ENCODE measurements at places on chromosomes 2 and 18.

GRCh38 chr18:27175914-27176313 is 9.2 kb downstream of the CHST9 start:
- no peak for DNase-seq

GRCh38 chr18:40235323-40235722 is 1719.7 kb upstream of the PIK3C3 start:
- DNase-seq: no peak

GRCh38 chr18:35524226-35524625 is 26.5 kb upstream of the INO80C start:
- DNase-seq: no peak

GRCh38 chr18:59033359-59033758 is 106.3 kb upstream of the SEC11C start:
- DNase-seq: peak; percentile 42

- DNase-seq: no peak
Measured at GRCh38 chr18:25787276-25787675, 303.1 kb downstream of the SS18 start.

DNA sequence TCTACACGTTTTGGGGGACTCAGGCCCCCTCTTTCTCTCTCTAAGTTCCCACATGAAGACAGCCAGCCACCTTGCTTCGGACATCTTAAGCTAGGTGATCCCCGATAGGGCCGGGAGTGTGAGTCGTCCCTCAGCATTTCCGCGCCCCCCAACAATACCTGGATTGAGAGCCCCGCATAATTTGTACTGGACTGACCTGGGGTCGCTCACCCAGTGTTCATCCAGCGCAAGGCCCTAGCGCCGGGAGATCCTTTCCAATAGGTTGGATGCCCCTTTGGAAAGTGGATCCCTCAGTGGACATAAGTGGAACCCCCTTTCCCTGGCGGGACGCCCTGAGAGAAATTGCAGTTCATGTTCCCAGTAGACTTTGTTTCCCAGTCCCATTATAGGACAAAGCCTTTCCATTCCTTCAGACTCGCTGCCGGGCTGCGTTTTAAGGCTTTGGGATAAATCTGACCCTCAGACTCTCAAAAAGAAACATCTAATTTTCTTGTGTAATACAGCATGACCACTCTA is 77.8 kb upstream of the KCNH7 start:
- DNase-seq: no peak

- DNase-seq: no peak
Measured at GRCh38 chr2:100625717-100626116, 62.9 kb downstream of the PDCL3 start.

- DNase-seq: no peak
Measured at GRCh38 chr18:3871687-3872086, 421.7 kb downstream of the TGIF1 start.

DNA sequence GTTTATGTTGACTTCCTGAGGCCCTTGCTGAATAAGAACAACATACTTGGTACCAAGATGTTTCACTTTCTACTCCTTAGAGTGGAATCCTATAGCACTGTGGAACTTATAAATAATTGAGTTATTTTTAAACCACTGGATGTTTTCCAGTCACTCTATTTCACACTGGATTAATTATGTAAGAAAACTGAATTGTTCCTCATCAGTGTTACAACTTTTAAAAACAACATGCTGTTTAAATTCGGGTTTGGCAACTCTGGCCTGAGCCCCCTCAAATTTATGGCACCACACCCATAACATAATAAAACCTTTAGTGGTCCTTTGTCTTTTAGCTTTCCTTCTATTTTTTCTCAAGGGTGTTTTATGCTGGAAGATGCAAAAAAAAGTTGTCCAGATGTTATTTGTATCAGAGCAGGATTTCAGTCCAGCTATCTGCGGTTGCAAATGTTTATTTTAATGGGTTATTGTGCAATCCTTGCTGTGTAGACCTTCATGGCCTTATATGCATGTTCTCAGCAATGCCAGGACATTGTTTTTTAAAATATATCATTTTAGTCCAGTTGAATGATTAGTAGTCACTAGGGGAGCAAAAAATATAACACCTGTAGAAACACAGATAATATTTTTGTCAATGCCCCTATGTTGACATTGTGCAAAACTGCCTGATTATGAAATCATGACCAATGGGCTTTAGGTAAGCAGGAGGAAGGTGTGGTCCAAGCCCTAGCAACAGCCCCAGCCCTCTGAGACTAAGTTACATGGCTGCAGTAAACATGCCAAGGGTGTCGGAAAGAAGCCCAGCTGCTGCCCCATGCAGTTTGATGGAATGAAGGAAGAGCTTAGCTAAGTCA is 638.0 kb upstream of the ZEB2 start:
- DNase-seq: no peak

DNA sequence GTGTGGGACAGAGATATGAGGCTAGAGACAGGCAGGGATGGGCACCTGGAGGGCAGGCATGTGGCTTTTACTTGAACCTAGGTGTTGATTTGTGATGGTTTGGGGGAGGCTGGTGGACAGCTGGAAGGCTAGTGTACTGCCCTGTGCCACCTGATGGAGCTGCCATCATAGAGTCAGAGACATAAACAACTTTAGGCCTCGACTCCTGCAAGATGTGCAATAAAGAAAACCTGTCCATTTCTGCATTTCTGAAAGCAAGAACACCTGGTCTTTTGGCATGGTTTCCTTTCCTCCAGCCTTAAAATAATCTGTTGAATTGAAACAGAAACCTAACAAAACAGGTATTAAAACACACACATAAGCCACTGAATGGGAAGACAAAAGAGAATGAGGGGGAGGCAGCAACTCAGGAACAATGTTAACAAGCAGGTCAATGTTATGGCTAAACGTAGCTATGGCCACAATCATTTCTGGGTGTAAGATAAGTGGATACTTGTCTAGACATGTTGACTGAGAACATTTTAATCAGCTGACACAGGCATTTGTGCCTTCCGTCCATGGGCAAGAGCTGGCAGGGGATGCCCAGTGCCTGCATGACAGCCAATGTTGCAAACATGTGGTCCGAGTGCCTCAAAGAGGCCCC is 87.8 kb downstream of the KCTD1 start:
- no peak for DNase-seq

DNA sequence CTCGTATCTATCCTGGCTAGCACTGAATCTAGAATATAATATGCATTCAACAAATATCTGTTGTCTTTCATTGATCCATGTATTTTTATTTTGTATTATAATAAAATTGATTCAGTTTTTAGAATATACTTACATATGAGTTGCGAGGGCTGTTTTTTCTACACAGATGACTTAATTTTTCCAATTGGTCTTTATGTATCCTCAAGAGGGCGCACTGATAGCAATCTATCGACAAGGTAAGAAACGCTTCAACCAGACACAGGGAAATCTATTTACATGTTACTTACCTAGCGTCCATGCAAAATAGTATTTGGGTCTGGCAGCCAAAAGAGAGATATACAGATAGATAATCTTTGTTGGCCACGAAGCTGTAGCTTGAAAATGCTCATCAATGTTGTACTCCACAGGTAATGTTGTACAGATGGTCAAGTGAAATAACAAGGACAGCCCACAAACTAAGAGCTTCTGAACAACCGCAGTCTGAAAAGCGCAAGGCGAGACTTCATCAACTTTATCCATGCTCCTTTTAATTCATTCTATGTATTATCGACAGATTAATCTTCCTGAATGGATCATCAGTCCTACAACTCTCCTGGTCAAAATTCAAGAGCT is 35.5 kb upstream of the KIDINS220 start:
- peak; percentile 73 for DNase-seq

- DNase-seq: no peak
Measured at GRCh38 chr2:43026426-43027096, 199.8 kb downstream of the ZFP36L2 start.

GRCh38 chr2:60804473-60804872 is 48.4 kb downstream of the PAPOLG start:
- DNase-seq: no peak

DNA sequence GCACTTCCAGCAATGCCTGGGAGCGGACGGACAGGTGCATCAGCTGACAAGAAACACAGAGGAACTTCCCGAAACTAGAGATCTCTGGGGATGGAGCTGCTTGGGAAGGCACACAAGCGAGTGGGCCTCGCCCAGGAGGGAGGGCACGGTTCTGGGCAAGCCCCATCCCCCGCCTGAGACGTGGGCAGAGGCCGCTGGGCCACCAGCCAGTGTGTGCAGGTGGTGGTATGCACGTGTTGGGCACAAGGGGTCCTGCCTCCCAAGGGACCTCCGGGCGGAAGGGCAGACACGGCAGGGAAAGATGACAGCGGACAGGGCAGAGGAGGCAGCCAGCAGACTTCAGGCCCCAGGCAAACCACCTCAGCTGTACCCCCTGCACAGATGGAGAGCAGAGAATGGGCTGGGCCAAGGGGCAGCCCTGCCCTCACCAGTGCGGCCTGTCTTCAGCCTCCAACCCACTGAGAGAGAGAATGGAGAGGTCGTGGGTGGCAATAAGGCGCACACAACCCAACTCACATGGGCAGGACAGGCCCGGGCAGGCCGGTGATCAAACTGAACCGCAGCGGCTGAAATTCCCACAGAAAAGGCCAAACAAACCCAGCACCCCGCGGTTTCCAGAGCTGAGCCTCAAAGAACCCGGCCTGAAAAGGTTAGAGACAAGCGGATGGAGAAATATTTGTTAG is 51.2 kb downstream of the HDAC4 start:
- DNase-seq: no peak

DNA sequence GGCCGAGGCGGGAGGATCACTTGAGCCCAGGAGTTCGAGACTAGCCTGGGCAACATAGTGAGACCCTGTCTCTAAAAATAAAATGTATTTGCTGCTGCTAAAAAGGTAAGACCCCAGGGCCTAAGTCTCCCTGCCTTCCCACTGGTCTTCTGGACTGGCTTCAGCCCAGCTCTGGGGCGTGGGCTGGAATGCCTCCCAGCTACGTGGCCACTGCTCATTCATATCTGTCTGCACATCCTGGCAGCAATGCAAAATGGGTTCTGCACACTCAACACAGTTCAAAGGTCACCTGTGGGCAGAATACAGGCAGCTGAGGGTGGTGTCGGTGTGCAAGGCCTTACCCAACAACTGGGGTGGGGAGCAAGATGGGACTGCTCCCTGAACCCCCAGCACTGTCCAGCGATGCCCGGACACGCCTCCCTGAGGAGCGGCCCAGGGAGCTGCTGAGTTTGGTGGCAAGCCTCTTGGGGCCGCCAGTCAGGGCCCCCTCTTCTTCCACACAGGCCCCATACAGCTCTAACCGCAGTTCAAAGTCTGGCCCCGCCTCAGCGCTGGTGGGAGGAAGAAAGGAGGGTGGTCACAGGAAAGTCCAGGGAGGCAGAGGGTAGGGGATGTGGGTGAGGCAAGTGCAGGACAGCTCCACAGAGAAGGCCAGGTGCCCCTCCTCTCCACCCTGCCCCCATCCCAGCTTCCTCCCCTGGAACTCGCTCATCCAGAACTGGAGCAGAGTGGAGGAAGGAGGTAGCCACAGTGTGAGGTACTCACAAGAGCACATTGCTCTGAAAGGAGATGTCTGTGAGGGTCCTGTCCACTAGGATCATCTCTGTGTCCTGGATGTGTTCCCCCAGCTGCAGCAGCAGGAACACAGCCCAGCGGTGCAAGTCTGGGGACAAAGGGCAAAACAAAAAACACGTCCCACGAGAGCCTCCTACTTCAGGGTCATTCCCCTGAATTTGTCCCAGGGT is 8.2 kb downstream of the WDR54 start:
- DNase-seq: no peak

DNA sequence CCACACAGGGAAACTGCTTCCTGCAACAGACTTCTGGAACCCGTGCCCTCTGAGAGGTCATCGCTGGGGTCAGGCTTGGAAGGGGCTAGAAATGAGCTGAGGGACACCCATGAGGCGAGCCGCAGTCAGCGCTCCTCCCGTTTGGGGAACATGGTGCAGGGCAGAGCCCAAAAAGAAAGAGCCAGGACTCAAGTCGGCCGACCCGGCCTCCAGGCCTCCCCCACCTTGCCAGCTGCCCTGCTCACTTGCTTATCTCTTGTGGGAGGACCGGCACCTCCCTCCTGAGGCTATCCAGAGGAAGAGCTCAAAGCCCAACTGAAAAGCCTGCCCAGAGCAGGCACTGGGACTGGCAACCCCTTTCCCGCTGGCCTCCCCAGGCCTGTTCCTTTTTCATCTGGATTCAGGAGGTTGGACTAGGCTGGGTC is 43.6 kb downstream of the SCTR start:
- DNase-seq: no peak

GRCh38 chr2:62300925-62301324 is 105.0 kb downstream of the B3GNT2 start:
- no peak for DNase-seq

DNA sequence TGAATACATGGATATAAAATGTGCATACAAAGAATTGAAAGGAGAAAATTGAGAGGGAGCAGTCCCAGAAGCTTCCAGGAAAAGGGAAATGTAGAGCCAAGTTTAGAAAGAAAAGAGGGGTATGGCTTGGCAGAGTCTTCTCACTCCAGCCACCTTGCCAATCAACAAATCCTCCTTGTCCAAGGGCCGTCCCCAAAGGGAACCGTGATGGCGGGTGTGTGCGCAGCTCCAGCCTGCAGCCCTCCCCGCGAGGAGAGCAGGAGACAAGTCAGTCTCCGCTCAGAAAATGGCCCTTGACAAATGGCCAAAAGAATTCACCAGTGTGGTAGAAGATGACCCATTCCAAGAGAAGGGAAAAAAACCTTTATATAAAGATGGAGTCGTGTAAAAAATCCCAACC is 448.3 kb upstream of the POU3F3 start:
- DNase-seq: no peak

GRCh38 chr2:206442833-206443734 is at the start of gene ADAM23:
Gene ADAM23, plus strand, starts transcription at chr2:206443532. Its CDS starts 335 bp downstream, at chr2:206443867.
- peak; percentile 85 for DNase-seq

GRCh38 chr2:8679567-8679826 is 2.4 kb upstream of the ID2 start:
- DNase-seq: no peak

GRCh38 chr2:111135910-111136297 is 15.2 kb downstream of the BCL2L11 start:
- DNase-seq: no peak

DNA sequence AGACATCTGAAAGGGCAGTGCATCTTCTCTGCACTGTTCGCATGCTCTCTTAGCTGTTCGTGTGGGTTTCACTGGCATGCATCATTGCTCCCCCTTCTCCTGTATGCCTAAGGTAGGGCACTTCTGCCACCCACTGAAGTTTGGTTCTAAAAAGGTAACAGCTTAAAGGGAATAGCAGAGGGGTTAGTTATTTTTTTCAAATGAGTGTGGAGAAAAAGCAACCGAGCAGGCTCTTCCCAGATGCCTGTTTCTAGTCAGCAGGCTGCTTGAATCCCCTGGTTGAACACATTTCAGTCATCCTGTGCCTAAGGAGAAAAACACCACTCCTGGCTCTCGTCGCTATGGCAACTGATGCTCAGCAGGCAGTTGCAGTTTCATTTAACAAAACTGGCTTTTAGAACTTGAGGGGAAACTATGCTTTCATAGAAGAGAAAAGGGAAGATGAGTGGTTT is 69.8 kb upstream of the GALNT3 start:
- peak; percentile 32 for DNase-seq
